Activated naive CD4-positive, alpha-beta T cell treated with anti-CD3 and anti-CD28 coated beads, Interleukin-2, amount 50 U/mL, for 16 hours (primary cell): ENCODE measurements at places on chromosomes 7 and 10.
A peak's percentile ranks its signal among the peaks of the same experiment; 100 is the strongest.

GRCh38 chr10:69901022-69901421 lies 99.3 kb downstream of the COL13A1 start:
- DNase-seq, result no peak

GRCh38 chr10:56632537-56632936 lies 271.5 kb upstream of the ZWINT start:
- no peak for DNase-seq

DNA sequence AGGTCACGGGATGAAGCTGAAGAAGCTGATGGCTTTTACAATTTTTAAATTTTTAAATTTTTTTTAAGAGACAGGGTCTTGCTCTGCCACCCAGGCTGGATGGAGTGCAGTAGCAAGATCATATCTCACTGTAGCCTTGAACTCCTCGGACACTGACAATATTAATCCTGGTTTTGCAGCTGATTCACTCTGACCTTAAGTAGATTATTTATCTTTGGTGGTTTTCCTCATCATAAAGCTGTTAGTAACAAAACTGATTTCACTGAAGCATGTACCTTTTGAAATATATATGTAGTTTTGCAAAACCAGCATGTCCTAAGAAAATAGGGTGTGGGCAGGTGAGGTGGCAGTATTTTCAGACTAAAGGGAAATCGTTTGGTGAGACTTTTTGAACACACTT lies 56.0 kb downstream of the DYNC2I1 start:
- DNase-seq, result no peak

DNA sequence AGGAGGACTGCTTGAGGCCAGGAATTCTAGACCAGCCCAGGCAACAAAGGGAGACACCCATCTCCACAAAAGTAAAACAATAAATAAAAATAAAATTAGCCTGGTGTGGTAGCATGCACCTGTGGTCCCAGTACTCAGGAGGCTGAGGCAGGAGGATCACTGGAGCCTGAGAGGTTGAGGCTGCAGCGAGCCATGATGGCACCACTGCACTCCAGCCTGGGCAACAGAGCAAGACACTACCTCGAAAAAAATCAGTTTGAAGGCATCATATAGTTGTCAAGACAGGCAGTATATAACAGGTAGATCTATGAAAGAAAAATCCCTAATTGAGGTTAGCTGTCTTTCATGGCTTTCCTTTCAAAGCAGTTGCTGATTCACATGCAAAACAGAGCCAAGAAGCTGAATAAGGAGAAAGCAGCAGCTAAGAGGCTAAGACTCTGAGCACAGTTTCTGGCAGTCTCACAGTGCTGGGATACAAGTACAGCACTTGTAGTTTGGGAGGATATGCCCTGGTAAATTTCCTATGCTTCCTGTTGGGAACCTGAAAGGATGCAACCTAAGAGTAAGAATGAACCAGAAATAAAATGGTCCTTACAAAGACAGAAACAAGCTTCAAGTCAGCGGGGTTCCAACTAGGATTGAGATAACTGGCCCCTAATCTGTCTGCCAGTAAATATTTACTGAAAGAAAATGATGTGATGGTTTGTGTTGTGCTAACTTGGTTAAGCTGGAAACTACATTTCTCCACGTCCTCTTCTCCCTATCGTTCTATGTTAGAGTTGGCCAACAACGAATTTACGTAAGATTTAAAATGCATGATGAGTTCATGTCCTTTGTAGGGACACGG lies 368.5 kb upstream of the HPS1 start:
- no peak for DNase-seq

GRCh38 chr7:125391921-125392320 lies 462.3 kb upstream of the POT1 start:
- DNase-seq, result no peak

DNA sequence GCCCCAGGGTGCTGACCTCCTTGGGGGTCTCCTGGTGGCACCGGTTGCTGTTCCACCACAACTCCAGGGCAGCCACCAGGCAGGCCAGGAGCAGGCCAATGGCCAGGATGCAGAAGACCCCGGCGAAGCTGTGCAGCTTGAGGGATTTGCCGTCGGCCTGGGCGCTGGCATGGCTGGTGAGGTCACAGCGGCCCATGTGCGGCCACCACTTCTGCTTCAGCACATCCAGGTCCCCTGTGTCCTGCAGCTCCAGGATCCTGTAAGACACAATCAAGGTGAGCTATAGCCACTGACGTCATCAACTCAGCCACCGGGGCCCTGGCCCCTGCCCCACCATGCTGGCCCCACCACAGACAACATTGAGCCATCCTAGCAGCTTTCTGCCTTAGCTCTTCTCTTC lies 753.2 kb downstream of the GRID1 start:
- DNase-seq, result no peak

GRCh38 chr7:113268757-113269156 lies 150.4 kb upstream of the SMIM30 start:
- no peak for DNase-seq

DNA sequence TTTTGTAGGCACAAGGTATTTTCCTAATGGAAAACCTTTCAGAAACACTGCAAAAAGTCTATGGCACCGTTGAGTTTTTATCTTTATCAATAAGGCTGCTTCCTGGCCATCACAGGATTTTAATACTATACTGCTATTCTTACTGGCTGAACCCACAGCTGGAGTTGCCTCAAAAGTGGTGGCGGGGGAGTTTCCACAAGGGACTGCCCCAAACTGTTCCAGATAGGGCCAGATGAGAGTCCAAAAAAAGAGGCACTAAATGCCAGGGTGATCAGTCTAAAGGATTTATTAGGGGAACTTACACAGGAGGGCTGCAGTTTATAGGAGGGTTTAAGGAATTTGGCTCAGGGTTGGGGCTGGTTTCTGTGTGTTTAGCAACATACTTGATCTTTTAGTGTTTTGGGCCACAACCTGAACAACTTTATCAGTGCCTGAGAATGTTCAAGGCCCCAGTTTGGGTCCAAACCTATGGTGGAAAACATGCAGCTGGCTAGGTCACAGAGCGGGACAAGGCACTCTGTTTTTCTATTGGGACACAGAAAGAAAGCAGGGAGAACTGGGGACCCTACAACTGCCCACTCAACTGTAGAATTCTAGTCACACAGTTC lies 41.4 kb downstream of the STAM start:
- no peak for DNase-seq

- no peak for DNase-seq
These were observed 23.2 kb upstream of the MALSU1 start for GRCh38 chr7:23275912-23276311.

GRCh38 chr10:11285171-11285570 lies 267.5 kb downstream of the CELF2 start:
- no peak for DNase-seq

DNA sequence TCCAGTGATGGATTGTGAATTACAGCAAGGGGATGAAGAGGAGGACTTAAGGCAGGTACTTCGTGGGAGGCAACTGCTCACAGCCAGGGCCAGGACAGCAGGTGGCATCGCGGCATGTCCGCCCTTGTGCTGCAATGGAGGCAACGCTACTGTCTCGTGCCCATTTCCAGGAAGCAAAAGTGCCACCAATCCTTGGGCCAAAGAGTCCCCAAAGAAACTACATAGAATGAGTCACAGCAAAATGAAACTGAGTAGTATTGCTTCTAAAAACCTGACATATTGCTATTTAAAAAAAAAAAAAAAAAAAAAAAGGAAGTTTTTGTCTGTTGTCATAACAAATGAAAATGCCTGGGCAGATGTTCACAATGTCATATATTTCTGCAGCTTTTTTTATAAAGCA lies 46.6 kb downstream of the RSU1 start:
- no peak for DNase-seq

- DNase-seq, result no peak
These were observed 50.9 kb downstream of the TFAM start for GRCh38 chr10:58436071-58436470.

- DNase-seq, result no peak
These were observed 497.3 kb upstream of the GALNT17 start for GRCh38 chr7:70634610-70635068.

GRCh38 chr7:70539205-70539604 lies 592.7 kb upstream of the GALNT17 start:
- DNase-seq, result no peak

- DNase-seq, result peak; percentile 54
These were observed 10.8 kb downstream of the LFNG start for GRCh38 chr7:2530071-2530987.

- no peak for DNase-seq
These were observed 100.2 kb downstream of the SVIL start for GRCh38 chr10:29534590-29534989.

DNA sequence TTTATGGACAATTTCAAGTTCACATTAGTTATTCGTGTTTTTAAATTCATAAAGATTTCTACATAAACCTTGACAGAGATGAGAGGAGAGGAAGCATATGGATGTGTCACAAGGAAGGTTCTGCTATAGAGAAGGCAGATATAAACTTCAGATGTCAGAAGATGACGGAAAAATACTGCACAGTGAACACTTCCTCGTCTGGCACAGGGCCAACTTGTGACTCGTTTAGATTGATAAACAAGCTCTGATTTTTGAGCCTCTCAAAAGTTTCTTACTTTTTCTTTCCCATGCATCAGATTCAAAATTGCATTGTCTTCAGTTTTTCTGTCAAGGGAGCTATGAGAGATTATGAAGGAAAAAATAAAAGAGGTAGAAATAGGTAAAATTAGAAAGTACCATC lies 156.4 kb upstream of the MINDY3 start:
- DNase-seq, result no peak

DNA sequence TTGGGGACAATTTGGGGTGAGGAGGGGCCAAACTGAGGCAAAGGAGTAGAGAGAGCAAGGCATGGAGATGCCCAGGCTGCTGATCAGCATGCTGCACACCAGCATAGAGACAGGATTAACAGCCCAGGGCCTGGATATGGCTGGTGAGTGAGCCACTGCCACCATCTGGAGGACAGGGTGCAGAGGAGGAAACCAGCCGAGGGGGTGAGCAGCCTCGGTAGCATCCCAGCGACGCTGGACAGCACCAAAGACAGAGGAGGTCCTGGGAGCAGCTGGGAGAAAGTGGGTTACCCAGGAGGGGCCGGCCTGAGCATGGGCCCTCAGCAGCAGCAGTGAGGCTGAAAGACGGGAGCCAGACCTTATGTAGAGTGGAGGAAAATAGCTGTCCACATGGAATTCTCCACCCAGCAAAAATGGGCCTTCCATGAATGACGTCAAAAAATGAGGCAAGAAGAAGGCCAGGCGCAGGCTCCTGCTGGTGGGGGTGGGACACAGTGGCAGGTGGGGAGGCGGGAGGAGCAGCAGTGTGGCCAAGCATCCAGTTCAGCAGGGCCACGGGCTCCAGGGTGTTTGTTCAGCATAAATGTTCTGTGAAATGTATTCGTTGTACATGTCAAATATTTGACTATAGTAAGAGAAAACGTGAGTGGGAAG lies 16.7 kb downstream of the RET start:
- no peak for DNase-seq

- no peak for DNase-seq
These were observed 12.0 kb downstream of the IFIT5 start for GRCh38 chr10:89426230-89426868.

GRCh38 chr7:151736403-151736909 lies 140.5 kb downstream of the PRKAG2 start:
- DNase-seq, result no peak

GRCh38 chr7:22712999-22713398 lies 14.0 kb upstream of the IL6 start:
- DNase-seq, result no peak

DNA sequence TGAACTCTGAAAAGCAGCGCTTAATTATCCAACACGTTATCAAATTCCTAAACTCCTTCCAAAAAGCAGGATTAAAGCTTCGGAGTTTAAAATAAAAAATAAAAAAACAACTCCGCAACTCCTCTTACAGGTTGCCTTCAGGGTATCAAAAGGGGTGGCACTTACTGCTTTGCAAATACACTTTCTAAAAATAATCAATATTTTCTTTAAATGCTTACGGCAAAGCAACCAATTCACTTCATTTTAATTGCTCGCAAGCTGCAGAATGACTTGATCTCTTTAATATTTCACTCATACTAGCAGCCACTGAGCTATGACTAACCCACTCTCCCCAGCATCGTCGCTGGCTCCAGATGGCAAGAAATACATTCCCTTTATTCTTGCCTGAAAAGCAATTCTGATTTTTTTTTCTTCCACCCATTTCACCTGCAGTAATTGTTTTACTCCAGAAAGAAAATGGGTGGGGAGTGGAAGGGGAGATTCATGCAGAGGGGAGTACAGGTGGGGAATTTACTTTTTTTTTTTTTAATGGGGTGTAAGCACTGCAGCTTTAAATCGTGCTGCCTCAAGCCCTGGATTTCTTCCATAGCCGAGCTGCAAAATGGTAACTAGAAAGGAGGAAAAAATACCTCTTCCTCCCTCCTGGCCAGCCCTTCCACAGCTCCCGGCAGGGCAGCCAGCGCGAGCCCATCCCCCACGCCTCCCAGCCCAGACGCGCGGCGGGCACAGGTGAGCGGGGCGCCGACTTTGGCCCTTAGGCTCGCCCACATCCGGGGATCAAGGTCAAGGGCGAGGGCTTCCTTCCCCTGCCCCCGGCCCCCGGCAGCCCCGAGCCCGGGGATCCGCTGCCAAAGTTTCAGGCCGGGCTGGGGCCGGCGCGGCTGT lies 54.2 kb upstream of the FHIP2A start:
- peak; percentile 11 for DNase-seq

GRCh38 chr7:42105554-42106358 lies 131.3 kb downstream of the GLI3 start:
- no peak for DNase-seq

DNA sequence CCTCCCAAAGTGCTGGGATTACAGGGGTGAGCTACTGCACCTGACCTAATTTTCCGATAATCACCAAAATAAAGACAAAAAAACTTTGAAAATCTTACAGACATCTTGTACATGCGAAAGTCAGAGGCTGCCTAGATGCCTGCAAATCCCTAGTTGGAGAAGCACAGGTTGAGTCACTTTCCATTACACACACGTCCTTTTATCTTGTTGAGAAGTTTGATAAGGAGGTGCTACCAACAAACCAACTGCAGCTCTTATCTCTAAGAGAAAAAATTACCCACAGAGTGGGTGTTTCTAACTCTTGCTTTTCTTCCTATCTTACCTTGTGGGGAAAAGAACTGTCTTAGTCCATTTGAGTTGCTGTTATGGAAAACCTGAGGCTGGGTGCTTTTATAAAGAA lies 589.8 kb downstream of the GALNT17 start:
- no peak for DNase-seq

GRCh38 chr10:90813594-90814365 lies 44.1 kb downstream of the HTR7 start:
- DNase-seq, result no peak

GRCh38 chr7:142383841-142384492 lies 126.1 kb upstream of the PRSS58 start:
- DNase-seq, result no peak

GRCh38 chr10:78868861-78869260 lies 199.9 kb upstream of the ZMIZ1 start:
- DNase-seq, result no peak

DNA sequence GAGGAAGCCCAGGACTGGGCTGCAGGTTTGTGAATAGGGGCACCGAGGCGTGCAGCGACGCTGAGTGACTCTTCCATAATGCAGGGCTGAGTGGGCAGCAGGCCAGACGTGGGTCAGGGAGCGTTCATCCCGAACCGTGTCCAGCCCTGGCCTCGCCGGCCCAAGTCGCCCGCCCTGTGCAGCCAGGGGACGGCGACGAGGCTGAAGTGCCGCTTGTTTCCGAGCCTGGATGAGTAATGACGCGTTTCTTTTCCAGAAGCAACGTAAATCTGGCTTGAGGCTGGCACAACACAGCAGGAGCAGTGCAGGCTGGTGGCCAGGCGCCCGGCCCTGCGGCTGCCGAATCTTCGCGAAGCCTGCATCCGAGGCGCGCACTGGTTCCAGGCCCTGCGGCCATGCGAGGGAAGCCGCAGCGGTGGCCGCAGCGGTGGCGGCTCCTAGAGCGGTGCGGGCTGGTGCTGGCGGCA lies 74.0 kb upstream of the SEC61G start:
- no peak for DNase-seq
